ENCODE measurements at places on chromosomes 7 and 10.

GRCh38 chr7:116653204-116653603, 18.8 kb upstream of the MET start:
- no peak for DNase-seq

GRCh38 chr10:94225589-94225988, 137.2 kb downstream of the NOC3L start:
- no peak for DNase-seq

DNA sequence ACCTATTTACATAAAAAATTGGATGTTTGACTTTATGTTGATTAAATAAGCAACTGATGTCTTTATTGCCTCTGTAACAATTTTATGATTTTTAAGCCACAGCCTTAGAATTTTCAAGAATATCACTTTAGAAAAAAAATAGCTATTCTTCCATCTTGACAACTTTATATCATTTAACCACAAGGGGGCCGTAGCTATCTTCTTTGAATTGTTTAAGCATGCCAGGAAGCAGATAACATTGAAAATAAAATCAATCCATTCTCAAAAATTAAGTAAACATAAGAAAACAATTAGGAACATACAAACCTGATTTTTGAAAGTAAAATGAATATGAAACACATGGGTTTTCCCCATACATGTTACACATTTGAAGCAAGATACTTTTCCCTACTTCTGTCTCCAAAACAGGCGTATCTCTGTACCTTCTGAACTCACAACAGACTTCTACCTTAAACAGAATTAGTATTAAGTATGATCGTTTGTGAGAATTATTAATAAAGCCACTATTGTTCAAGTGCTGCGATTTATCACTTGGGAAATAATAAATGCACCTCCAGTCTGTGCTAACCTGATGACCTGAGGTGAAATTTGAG, 209.0 kb downstream of the CACNA2D1 start:
- DNase-seq, result no peak

- DNase-seq, result no peak
Measured at GRCh38 chr7:92242972-92243371, 2.7 kb downstream of the KRIT1 start.

GRCh38 chr7:76241141-76241540, 39.4 kb downstream of the SRRM3 start:
- DNase-seq, result no peak

GRCh38 chr7:146423446-146423845, 306.8 kb downstream of the CNTNAP2 start:
- no peak for DNase-seq

DNA sequence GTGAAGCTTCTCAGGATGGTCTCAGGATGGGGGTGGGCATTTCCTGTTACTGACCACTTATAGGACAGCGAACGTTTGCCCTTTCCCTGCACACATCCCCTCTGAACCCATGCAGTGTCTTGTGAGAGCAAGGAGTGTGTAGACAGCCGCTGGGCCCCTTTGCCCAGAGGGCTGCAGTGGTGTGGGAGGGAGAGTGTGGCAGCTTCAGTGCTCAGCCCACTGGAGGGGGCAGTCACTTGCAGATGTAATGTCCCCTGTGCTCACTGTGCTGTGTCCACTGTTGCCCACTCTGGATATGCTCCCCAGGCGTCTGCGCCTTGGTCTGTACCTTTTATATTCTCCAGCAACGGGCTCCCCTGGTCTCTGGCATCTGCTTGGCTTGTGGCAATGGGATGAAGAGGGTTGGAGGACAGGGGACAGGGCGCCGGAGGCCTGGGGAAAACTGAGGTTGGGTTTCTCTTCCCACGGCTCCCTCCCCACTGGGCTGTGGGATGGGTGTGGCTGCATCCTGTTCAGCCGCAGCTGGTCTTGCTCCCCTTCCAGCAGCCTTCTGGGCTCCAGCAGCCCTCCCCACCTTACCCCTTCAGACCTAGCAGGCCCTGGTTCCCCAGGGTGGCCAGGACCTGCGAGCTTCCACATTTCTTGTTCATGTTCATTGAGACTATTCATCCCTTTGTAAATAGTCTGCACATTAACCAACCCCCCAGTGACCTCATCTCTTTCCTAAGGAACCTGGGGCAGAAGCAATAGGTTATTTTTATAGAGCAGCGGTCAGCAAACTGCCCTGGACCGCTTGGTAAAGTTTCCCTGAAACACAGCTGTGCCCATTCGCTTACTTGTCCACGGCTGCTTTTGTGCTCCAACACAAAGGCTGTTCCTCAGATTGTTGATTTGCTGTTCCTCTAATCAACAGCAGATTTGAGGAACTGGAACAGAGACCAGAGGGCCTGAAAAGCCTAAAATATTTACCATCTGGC, 6.1 kb downstream of the ZNF789 start:
- no peak for DNase-seq

DNA sequence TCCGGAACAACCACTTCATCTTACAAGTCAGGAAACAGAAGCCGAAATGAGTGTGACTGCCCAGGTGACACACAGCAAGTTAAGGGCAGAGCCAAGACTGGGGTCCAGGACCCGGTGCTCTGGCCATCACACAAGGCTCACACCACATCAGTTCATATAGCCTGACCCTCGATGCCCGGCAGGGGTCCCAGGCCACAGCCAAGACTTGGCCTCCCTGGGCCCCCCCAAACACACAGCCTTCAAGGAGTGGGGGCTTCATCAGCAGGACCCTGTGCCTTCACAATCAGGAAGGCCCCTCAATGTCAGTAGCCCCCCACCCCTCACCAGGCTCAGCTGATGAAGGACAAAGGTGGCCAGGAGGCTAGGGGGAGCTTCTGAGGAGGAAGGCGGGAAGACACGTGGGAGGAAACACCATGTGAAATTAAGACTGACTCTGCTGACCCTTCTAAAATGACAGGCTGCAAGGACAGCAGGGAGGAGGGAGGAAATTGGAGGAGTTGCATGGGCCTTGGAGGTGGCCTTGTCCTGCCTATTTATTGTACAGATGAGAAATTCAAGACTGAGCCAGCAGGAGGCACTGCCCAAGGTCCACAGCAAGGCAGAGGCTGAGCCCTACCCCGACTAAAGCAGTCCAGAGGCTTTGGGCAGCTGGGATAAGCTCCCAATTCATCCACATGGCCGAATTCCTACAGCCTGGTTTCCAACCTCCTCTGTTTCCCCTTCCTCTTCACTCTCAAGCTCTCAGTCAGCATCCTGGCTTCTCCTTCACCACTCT, 216.1 kb upstream of the ZMIZ1 start:
- DNase-seq, result no peak
